K562 (cell line): ENCODE measurements at places on chromosomes 1 and 21. TPM values are rescaled to one million over a fixed set of nuclear protein-coding genes. Genes with fewer than 3 reads are reported as not detected.

DNA sequence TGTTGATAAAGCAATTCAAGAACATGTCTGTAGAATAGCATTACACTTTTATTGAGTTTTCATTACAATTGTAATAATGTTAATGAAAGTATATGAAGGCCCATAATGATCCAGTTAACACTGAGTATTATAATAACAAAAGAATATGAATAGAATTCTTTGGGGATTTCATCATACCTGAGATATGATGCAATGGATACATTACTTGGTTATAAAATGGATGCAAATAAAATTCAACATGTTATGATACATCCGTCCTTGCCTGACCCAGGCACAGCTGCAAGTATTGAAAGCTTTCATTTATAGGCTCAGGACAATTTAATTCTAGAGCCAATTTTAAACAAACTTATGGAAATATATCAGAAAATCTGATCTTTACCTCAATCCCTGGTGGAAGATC is 8.2 kb upstream of the KCNA3 start:
- no peaks in the 10 kb centered on the region for H3K27me3 ChIP-seq
- H3K4me3 ChIP-seq: no peak overlapping the region
- H3K27ac ChIP-seq: no peak overlapping the region
- no peaks in the 10 kb centered on the region for H3K36me3 ChIP-seq
- H3K4me1 ChIP-seq: no peaks in the 10 kb centered on the region

GRCh38 chr1:234988155-234988517 is 140.5 kb downstream of the TOMM20 start:
- no peaks in the 10 kb centered on the region for H3K27me3 ChIP-seq
- H3K4me1 ChIP-seq: peaks cover 14% of the 10 kb centered on the region
- H3K27ac ChIP-seq: no peak overlapping the region
- DNase-seq: no peak
- no peaks in the 10 kb centered on the region for H3K36me3 ChIP-seq

DNA sequence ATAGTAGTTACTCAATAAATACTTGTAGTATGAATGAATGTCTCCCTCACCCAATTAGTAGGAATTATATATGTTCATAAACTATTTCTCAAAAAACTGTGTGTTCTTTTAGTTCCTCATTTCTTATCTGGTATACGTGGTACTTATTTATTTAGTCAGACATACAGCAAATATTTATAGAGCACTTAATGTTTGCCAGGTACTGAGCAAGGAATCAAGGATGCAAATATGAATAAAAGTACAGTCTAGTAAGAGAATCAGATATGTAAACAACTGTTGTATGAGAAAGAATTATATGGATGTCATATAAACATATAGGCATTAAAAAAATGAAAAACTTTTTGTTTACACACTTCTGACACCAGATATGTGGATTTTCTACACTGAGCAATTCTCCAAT is 58.5 kb downstream of the ATF6 start:
- peaks cover 48% of the 10 kb centered on the region for H3K36me3 ChIP-seq
- H3K4me1 ChIP-seq: no peaks in the 10 kb centered on the region
- H3K27ac ChIP-seq: no peak overlapping the region

- no peaks in the 10 kb centered on the region for H3K36me3 ChIP-seq
- no peak overlapping the region for H3K27ac ChIP-seq
- no peak overlapping the region for H3K4me3 ChIP-seq
- no peak for DNase-seq
- H3K4me1 ChIP-seq: peaks cover 13% of the 10 kb centered on the region
Observed at GRCh38 chr1:234841281-234841680, 231.3 kb upstream of the IRF2BP2 start.

CRNN gene
- polyA plus RNA-seq: not detected in 2 replicates
